Kidney (tissue), 22 donors: ENCODE measurements at places on chromosomes 11 and 22. TPM values are rescaled to one million over a fixed set of nuclear protein-coding genes. Genes with fewer than 3 reads are reported as not detected.

Gene OTOG
- not detected for polyA plus RNA-seq

Gene CCDC116
- 0.22 TPM for polyA plus RNA-seq

Gene OR10A2
- not detected for polyA plus RNA-seq

Gene OR5AP2
- not detected for polyA plus RNA-seq

Gene UPK3A
- polyA plus RNA-seq, result not detected

Gene DNAJB7
- polyA plus RNA-seq, result not detected

Gene JRKL
- 4.6 TPM for polyA plus RNA-seq

Gene PRG3
- polyA plus RNA-seq, result not detected

Gene MCHR1
- polyA plus RNA-seq, result not detected

Gene SELENOH
- polyA plus RNA-seq, result 159 TPM

Gene PPFIA1
- 19.1 TPM for polyA plus RNA-seq

Gene MS4A1
- not detected for polyA plus RNA-seq

Gene TRIM44
- polyA plus RNA-seq, result 14.5 TPM

Gene PATE1
- polyA plus RNA-seq, result not detected

Gene ANKK1
- 0.19 TPM for polyA plus RNA-seq

Gene CD3E
- 2.2 TPM for polyA plus RNA-seq

Gene DCPS
- 23.9 TPM for polyA plus RNA-seq

Gene MMP3
- not detected for polyA plus RNA-seq

Gene INS
- not detected for polyA plus RNA-seq

Gene TTC36
- 12.7 TPM for polyA plus RNA-seq

Gene MS4A14
- polyA plus RNA-seq, result 0.34 TPM

Gene TENM4
- 0.34 TPM for polyA plus RNA-seq

Gene ABCC8
- polyA plus RNA-seq, result 3.2 TPM

Gene KRTAP5-10
- not detected for polyA plus RNA-seq

Gene TYR
- polyA plus RNA-seq, result not detected

Gene SLC25A18
- 1.1 TPM for polyA plus RNA-seq

Gene KIRREL3
- 0.22 TPM for polyA plus RNA-seq

Gene CDC42EP1
- polyA plus RNA-seq, result 29.5 TPM

Gene OR51B2
- not detected for polyA plus RNA-seq
